Vagina (tissue), 2 donors: ENCODE measurements at places on chromosomes 4 and X. TPM values are rescaled to one million over a fixed set of nuclear protein-coding genes. Genes with fewer than 3 reads are reported as not detected.

DNA sequence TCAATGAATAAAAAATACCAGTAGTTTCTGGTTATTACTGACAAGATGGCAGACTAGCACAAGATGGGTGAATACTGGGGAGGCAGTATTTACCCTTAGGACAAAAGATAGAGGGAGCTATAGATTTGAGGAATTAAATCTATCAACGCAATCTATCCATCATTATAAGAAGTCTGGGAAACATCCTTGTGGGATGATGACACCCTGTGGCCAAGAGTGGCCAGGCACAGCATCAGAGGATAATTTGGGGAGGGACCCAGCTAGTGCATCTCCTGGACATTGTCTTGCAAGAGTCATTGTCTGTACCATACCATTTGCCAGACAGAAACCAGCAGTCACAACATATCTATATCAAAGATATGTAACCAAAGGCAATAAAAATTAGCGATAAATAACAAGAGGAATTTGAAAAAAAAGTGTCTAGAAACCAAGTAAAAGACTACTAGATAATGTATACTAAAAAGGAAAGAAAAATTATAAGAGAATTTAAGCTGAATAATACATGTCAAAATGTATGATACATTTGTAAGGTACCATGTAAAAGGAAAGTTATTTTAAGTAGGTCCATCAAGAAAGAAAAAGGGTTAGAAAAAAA, 22.9 kb downstream of the KCTD8 start:
- H3K4me3 ChIP-seq, result no peak overlapping the region
- H3K4me1 ChIP-seq, result no peaks in the 10 kb centered on the region
- DNase-seq, result no peak
- H3K27ac ChIP-seq, result no peak overlapping the region
- no peaks in the 10 kb centered on the region for H3K36me3 ChIP-seq

DNA sequence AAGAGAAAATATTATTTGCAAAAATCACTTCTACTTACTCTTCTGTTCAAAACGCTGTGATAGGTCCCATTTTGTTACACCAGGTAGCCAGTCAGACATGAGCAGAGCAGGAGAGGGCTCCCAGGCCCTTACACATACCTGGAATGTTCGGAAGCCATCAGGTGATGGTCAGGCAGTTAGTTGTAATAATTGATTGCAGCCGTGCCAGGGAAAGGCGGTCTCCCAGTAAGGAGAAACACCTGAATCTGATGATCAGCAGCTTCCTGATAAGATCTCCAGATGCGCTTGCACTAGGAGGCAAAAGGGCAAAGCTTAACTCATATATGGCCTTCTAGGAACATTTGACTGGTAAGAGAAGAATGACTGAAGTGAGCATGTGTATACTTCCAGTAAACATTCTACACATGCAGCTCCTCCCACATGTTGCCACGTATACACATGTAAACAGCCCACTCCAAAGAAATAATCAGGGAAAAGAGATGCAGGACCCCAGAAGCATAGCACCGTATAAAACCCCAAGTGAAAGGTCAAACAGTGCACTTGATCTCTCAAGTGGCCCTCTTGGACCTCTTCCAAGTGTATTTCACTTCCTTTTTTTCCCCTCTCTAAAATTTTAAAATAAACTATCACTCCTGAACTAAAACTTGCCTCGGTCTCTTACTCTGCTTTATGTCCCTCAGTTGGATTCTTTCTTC, 1338.0 kb downstream of the FSTL5 start:
- no peak for DNase-seq
- no peaks in the 10 kb centered on the region for H3K36me3 ChIP-seq
- H3K4me1 ChIP-seq, result no peaks in the 10 kb centered on the region
- H3K4me3 ChIP-seq, result no peak overlapping the region
- H3K27ac ChIP-seq, result no peak overlapping the region
- H3K27me3 ChIP-seq, result no peaks in the 10 kb centered on the region

DNA sequence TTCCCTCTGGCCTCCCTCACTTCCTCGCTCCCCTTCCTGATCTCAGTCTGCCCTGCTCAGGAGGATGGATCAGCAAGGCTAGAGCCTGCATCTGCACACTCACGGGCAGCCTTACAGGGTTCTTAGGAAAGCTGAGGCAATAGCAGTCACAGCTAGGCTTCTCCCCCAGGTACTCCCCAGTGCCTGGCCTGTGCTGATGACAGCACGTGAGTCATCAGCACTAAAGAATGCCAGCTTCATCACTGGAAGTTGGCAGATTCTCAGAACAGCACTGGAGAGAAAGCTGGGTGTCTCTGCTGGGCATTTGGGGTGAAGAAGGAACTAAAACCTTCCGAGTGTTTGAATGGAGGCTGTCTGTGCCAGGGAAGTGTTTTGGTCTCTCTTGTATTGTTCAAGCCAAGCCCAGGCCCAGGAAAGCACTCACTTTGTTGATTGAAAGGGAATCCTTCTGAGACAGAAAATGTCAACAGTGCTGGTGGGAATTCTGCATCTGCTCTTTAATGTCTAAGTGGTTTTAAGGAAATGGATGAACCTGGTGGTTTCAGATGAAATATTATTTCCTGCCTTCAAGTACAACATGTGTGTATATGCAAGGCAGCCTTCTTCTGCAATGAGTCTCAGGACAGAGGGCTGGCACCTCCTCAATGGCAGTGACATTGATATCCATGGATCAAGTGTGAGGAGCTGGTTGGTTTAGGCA, 73.0 kb upstream of the SCOC start:
- H3K4me1 ChIP-seq, result peaks cover 22% of the 10 kb centered on the region
- H3K27ac ChIP-seq, result no peak overlapping the region
- H3K4me3 ChIP-seq, result no peak overlapping the region

FRG2 gene
- not detected for total RNA-seq
